ENCODE measurements at places on chromosomes 6 and 20.

DNA sequence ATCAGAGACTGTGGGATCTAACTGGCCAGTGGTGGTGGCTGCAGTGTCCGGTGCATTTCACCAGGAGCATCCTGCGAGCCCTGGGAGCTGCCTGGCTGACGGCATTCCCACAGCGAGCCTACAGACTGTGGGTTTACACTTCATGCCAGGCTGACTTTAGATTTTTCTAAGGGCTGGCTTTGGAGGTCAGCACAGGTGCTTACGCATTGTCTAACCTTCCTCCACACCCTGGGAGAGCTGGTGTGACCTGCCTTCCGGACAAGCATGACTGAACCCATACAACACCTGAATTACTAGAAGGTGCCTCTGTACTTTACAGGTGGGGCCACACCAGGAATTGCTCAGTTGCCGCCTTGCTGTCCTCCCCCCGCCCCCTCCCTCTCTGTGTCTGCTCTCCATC is 96.2 kb downstream of the RREB1 start:
- DNase-seq, result no peak

- DNase-seq, result peak; percentile 39
Observed at GRCh38 chr6:28988536-28989311, 16.4 kb downstream of the ZNF311 start.

DNA sequence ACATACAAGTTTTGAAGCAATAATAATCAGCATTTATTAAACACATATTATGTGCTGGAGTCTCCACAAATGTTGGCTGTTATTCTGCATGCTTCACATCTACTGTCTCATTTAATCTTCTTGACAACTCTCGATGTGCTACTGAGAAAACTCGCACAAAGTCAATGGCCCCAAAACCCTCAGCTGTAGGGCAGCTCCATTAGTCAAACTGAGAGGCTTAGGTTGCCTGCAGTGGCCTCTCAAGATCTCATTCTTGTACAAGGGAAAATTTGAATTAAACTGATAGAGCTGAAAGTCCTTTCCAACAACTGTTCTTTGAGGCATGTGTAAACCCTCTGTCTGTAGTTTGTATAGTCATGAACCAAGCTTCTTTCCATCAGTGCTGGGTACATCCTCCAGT is 49.8 kb downstream of the MBOAT1 start:
- no peak for DNase-seq

DNA sequence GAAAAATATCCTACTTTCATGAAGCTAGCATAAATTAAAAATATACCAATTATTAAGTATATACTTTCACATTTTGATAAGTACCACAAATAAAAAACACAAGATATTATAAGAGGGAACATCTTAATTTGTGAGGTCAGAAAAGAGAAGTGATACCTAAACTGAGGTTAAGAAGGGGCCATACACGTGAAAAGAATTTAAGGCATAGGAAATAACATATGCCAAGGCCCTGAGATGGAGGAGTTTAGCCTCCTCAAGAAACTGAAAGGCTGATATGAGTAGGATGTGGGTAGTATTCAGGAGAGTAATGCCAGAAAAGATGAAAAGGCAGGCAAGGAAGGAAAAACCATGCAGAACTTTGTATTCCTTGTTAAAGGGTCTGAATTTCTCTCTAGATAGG is 116.6 kb upstream of the HTR1E start:
- no peak for DNase-seq

DNA sequence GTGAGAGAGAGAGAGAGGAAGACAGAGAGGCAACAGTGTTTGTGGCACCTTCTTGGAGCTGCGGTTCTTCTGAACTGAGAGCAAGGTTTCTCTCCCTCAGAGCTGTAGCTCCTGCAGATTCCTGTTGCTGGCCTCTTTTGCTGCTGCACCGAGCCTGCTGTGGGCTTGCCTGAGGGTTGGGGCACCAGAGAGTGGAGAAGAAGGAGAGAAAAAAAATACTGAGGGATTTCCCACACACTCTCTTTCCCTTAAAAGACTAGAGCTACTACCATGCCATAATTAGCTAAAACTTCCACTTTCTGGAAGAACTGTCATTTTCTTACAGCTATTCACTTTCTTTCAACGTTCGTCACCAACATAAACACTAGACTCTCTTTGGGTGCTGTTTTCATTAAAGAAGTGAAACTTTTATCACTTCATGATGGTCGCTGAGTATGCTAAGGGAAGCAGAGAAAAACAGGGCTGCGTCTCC is 18.2 kb upstream of the ECI2 start:
- DNase-seq, result no peak

GRCh38 chr20:48705240-48706115 is 122.3 kb downstream of the PREX1 start:
- no peak for DNase-seq

- DNase-seq, result no peak
Observed at GRCh38 chr6:2947445-2947844, 23.9 kb downstream of the SERPINB6 start.

GRCh38 chr20:3074812-3075211 is 3.4 kb downstream of the OXT start:
- no peak for DNase-seq

- DNase-seq, result peak; percentile 37
Observed at GRCh38 chr20:53839423-53840176, 230.8 kb downstream of the BCAS1 start.

DNA sequence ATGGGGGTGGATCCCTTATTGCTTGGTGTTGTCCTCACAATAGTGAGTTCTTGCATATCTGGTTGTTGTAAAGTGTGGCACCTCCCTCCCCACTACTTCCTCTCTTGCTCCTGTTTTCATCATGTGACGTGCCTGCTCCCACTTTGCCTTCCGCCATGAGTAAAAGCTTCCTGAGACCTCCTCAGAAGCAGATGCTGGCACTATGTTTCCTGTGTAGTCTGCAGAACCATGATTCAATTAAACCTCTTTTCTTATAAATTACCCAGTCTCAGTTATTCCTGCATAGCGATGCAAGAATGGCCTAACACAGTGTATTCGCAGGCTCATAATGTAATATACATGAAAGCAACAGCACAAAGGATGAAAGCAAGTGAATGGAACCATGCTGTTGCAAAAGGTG is 28.4 kb upstream of the ANKRD60 start:
- DNase-seq, result no peak

- no peak for DNase-seq
Observed at GRCh38 chr6:170202416-170203135, 88.3 kb downstream of the DLL1 start.

GRCh38 chr6:137550535-137550934 is 56.3 kb upstream of the OLIG3 start:
- DNase-seq, result no peak
